Psoas muscle (tissue), 8 donors: ENCODE measurements at places on chromosomes 7 and 10. TPM values are rescaled to one million over a fixed set of nuclear protein-coding genes. Genes with fewer than 3 reads are reported as not detected.

CLDN4 gene
- total RNA-seq = 0.15 TPM

DNA sequence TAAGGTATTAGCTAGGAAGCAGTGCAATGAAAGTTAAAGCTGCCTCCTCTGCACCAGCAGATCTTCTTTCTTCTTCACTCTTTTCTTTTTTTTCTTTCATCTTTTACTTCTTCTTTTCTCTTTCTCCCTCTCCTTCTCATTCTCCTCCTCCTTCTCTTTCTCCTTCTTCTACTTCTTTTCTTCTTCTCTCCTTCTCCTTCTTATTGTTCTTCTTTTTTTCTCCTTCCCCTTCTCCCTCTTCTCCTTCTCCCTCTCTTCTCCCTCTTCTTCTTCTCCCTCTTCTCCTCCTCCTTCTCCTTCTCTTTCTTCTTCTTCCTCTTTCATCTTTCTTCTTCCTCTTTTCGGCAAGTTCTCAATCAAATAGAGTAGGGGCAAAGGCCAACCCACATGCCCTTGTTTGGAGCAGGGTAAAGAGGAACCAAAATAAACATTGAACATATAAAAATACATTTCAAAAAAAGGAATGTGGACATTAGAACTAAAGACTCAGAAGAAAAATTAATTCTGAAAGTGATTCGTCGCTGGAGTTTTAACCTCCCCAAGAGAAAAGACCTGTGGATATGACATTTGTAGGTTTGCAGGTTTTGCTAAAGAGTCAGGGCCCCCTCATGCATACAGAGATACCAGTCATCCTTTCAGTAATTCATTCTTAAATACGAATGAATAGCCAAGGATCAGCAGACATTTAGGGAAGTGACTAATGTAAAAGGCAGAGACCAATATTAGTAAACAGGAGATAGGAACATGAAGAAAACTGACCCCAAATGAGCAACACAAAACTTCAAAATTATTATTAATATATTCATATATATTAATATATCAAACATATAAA is 93.0 kb upstream of the RSU1 start:
- H3K27ac ChIP-seq = no peak overlapping the region
- H3K4me3 ChIP-seq = no peak overlapping the region
- H3K36me3 ChIP-seq = no peaks in the 10 kb centered on the region
- H3K27me3 ChIP-seq = no peaks in the 10 kb centered on the region
- no peak for DNase-seq

GRCh38 chr10:59177031-59177797 is 771 bp downstream of the PHYHIPL start:
- H3K4me1 ChIP-seq = no peaks in the 10 kb centered on the region
- peaks cover 2% of the 10 kb centered on the region for H3K27me3 ChIP-seq
- H3K27ac ChIP-seq = no peak overlapping the region
- peak overlapping the region; percentile 58 for H3K4me3 ChIP-seq

GRCh38 chr10:44581996-44582395 is 197.1 kb upstream of the CXCL12 start:
- no peaks in the 10 kb centered on the region for H3K36me3 ChIP-seq
- H3K4me3 ChIP-seq = no peak overlapping the region
- H3K27me3 ChIP-seq = no peaks in the 10 kb centered on the region
- DNase-seq = no peak

DNA sequence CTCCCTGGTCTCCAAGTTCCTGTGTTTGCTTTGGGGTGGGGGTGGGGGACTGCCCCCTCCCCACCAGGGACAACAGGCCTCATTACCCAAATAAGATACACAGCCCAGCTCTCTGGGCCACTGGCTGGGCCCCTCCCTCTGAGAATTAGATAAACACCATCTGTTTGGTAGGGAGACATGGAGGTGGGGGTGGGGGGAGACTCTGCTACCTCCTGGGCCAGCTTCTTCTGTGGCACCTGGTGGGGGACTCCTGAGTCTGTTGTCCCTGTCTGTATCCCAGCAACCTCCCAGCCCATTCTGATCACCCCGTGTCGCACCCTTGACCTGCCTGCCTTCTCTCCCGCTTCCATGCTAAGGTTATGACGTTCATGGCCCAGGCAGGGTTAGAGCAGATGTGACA is 5.8 kb downstream of the MLXIPL start:
- H3K36me3 ChIP-seq = no peaks in the 10 kb centered on the region
- H3K27me3 ChIP-seq = no peaks in the 10 kb centered on the region
- no peak for DNase-seq
- no peak overlapping the region for H3K4me3 ChIP-seq
- peaks cover 4% of the 10 kb centered on the region for H3K4me1 ChIP-seq

- H3K27me3 ChIP-seq = no peaks in the 10 kb centered on the region
- H3K4me3 ChIP-seq = no peak overlapping the region
- peaks cover 17% of the 10 kb centered on the region for H3K4me1 ChIP-seq
- no peak overlapping the region for H3K27ac ChIP-seq
Observed at GRCh38 chr7:47493976-47494911, 87.7 kb downstream of the TNS3 start.

DNA sequence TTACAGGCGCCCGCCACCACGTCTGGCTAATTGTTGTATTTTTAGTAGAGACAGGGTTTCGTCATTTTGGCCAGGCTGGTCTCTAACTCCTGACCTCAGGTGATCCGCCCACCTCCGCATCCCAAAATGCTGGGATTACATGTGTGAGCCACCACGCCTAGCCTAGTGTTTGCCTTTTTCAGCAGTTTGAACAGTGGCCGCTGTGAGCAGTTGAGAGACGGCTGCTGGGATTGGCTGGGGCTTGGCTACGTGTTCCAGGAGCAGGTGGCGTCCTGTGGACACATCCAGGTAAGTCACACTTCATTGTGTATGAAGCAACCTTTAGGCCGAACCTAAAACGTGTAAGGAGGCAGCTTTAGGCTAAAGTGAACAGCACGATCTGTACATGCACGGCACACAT is 231.8 kb upstream of the PITRM1 start:
- no peak overlapping the region for H3K4me3 ChIP-seq
- no peaks in the 10 kb centered on the region for H3K27me3 ChIP-seq
- no peaks in the 10 kb centered on the region for H3K4me1 ChIP-seq
- no peak for DNase-seq
- no peak overlapping the region for H3K27ac ChIP-seq

POLR2J2 gene
- total RNA-seq = 1.4 TPM

LIPK gene
- total RNA-seq = not detected
